ENCODE measurements at places on chromosomes 3 and 15. TPM values are rescaled to one million over a fixed set of nuclear protein-coding genes. Genes with fewer than 3 reads are reported as not detected.

GRCh38 chr3:155079468-155079745 lies 712 bp upstream of the MME start:
- no peak for DNase-seq

- DNase-seq: no peak
Measured at GRCh38 chr15:57079931-57080620, 161.6 kb downstream of the TCF12 start.

DNA sequence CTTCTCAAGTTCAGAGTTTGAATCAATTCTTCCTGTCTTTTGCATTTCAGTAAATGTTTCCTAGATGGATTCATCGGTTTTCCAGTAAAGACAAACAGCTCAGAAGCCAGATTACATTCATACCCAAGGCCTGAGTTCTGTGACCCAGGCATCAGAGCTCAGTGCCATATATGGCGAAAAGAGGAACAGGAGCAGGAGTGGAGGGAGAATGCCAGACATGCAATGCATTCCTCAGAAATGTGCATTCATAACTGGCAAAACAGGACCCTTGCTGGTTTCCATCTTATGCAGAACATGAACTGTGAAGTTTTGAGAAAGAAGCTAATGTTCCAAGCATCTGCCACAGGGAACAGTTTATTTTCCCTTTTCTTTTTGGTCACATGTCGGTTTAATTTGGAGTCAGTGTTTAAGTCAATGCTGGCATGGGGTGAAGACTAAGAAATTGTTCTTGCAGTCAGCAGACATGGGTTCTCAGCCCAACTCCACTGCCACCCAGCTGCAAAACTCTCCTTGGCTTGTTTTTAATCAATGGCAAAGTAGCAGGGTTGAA lies 116.5 kb downstream of the LPP start:
- peak; percentile 80 for DNase-seq

DNA sequence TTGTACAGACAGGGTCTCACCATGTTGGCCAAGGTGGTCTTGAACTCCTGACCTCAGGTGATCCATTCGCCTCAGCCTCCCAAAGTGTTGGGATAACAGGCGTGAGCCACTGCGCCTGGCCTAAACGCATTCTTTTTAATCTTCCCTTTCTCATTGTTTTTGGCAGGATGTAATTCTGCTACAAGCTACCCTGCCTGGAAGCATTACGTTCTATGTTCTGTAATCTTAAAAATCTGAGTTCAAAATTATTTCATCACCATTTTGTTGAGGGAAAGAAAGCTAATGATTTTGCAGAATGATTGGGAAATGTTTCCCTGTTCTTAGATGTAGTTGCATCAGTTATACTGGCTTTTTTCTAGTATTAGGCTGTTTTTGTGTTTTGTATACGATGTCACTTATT lies 71.5 kb downstream of the RGMA start:
- DNase-seq: no peak

- DNase-seq: no peak
Measured at GRCh38 chr3:46541835-46542234, 24.3 kb downstream of the LRRC2 start.

GRCh38 chr15:57091636-57092035 lies 173.2 kb downstream of the TCF12 start:
- DNase-seq: no peak

- no peak for DNase-seq
Measured at GRCh38 chr15:83285284-83285978, 967 bp upstream of the BNC1 start.

HCLS1 gene
- 2.6 TPM for total RNA-seq

GRAMD2A gene
- 60.2 TPM for total RNA-seq

TMEM158 gene
- 7.5 TPM for total RNA-seq

KBTBD13 gene
- total RNA-seq: not detected

PRR23B gene
- total RNA-seq: not detected
